Hippocampal formation (tissue), 2 donors: ENCODE measurements at places on chromosomes 5 and 9.

DNA sequence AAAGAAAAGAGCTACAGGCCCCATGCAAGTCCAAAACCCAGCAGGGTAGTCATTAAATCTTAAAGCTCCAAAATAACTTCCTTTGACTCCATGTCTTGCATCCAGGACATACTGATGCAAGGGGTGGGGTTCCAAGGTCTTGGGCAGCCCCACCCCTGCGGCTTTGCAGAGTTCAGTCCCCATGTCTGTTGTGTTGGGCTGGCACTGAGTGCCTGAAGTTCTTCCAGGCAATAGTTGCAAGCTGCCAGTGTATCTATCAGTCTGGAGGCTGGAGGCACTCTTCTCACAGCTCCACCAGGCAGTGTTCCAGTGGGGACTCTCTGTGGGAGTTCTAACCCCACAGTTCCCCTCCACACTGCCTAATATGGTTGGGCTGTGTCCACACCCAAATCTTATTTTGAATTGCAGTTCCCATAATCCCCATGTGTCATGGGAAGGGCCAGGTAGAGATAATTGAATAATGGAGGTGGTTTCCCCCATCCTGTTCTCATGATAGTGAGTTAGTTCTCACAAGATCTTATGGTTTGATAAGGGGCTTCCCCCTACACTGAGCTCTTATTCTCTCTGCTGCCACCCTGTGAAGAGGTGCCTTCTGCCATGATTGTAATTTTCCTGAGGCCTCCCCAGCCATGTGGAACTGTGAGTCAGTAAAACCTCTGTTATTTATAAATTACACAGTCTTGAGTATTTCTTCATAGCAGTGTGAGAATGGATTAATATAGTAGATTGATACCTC lies 237.5 kb upstream of the ADRA1B start:
- no peak for DNase-seq

DNA sequence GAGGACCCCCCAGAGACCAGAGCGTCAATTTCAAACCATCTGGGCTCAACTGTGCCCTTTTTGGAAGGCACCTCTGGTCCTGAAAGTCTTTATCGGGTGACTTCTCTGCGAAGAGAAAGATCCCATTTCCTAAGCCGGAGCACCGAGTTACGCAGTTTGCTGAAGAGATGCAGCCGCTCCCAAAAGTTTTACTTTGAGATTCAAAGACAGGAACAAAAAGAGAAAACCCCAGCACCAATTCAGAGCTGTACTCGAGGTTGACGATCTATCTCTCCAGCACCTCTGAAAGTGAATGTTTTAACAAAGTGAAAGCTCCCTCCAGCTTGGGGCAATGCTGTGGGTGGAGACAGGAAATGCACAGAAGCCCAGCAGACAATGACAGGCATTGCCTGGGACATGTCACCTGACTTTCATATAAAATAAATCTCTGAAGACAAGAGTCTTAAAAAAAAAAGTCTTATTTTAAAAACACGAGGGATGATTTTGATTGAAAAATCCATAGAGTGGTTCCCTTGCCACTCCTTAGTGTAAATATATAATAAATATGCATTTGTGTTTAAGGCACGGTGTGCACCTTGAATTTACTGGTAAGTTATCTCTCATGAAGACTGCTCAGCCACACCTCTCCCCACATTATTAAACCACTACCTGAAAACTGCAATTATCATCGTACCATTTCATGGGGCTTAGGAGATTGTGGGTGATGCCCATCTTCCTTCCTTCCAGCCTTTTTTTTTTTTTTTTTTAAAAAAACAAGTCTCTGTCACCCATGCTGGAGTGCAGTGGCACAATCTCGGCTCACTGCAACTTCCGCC lies 79.9 kb downstream of the FNBP1 start:
- DNase-seq: peak; percentile 37

DNA sequence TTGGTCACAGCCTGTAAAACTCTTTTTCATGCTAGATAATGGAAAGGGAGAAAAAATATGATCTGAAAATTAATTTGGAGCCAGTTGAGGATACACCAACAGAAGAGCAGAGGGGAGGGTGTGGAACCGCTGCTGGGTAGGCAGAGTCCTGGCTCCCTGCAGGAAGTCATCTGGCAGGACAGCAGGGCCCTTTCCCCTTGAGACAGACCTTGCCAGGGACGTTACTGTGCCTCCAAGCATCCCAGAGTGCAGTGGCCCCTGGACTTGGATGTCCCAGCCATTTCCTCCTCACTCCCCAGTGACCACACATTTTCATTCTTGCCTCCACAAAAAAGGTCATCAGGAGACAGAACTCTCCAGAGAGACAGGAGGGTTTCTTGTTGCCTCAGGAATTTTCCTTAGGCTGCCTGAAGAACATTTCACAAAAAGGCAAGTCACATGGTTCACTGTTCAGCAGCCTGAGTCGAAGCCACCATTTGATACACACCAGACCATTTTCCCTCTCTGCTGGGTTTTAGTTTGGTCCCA lies 5.9 kb downstream of the TRPM3 start:
- no peak for DNase-seq

GRCh38 chr5:76608833-76609232 lies 14.4 kb downstream of the F2RL2 start:
- no peak for DNase-seq

DNA sequence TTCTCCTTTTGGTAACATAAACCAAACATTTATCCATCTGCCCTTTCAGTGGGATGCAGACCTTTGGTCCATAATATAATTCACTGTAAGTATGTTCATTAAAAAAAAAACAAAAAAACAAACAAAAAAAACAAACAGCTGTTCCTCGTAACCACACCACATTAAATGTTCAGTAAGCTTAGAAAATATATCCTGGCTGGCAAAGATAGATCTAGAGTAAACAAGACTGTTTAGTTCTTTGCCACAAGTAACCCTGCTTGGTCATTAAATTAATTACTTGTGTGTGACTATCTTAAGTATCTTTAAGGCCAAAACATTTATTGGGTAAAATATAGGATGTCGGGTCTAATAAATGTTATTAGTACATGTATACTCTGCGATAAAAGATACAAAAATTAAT lies 1717.1 kb downstream of the EFNA5 start:
- no peak for DNase-seq

DNA sequence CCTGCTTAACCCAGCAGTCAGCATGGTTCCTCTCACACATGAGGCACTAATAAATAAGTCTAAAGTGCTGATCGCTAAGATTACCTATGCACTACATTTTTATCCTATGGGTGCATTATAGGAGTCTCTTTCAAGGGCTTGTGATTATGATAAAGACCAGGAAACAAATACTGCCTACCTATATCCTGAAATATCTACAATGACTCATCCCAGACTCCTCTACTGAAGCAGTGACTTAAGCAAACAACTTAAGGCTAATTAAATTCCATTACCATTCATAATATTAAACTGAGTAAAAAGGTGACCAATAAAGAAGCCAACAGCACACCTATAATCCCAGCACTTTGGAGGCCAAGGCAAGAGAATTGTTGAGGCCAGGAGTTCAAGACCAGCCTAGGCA lies 338.4 kb downstream of the DNAH5 start:
- DNase-seq: no peak
